ENCODE measurements at places on chromosomes 5 and 9.

- peak; percentile 20 for DNase-seq
Observed at GRCh38 chr5:997001-997474, 11.6 kb upstream of the NKD2 start.

DNA sequence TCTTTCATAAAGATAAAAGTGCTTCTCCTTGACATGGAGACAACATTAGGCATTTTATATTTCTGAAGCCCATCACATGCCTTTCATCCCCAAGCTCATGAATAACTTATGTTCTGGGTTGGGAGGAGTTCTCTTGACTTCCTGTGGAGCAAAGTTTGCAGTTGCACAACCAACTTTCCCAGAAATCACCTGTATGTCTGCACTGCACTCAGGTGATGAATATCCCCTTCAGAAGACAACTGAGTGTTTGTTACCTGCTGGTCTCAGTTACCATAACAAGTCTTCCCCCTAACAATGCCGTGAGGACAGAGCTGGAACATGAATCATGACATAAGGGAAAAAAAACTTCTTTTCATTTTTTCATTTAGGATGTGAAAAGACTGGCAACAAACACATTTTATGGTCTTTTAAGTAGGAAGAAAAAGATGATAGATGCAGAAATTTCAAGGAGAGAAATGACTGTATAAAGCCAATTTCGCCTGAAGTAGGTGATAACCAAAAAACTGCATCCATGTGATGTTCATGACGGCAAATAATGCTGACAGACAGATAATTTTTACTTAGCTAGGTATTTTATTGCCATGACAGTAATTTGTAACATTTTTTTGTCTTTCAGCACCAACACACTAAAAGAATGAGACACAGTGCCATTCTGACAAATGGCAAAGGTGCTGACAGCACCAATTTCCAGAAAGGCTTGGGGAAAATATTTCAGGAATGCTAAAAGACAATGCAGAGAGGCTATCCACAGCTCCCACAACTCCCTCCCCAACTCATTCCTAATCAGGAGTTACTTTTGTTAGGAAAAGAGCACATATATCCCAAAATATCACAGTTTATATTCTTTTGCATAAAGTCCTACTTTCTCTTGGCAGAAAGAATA, 656.3 kb downstream of the PRELID2 start:
- no peak for DNase-seq

GRCh38 chr9:96420468-96421219, 2.5 kb upstream of the ZNF367 start:
- DNase-seq: peak; percentile 97

- DNase-seq: peak; percentile 90
Observed at GRCh38 chr9:73143711-73144328, 7.8 kb upstream of the ANXA1 start.

DNA sequence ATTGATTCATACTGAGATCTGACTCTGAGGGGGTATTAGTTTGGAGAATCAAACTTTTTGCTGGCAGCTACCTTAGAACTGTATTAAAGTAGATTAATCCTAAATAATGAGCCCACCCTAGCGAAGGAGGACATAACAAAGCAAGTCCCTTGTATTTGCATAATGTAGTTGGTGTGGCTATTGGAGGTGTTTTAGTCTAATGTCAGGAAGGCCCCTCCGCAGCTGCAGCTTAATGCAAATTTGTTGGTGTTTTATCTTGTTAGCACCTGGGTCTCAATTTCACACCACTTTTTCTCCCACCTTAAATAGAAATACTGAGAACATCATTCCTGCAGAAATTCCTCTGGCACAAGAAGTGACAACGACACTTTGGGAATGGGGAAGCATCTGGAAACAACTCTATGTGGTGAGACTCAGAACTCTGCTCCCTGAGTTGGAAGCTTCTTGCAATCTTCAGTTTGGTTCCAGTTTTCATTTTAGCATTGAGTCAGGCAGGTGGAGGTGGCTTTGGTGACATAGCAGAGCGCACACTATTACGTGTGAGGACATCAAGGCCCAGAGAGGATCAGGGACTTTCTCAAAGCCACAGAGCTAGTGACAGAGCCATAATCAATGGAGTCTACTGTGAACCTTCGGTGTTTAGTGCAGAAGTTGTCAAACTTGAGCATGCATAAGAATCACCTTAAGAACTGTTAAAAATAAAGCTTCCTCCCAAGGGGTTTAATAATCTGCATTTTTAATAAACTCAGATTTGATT, 33.9 kb downstream of the DOCK2 start:
- DNase-seq: no peak

GRCh38 chr5:52738095-52738506, 49.6 kb upstream of the ITGA1 start:
- peak; percentile 78 for DNase-seq

DNA sequence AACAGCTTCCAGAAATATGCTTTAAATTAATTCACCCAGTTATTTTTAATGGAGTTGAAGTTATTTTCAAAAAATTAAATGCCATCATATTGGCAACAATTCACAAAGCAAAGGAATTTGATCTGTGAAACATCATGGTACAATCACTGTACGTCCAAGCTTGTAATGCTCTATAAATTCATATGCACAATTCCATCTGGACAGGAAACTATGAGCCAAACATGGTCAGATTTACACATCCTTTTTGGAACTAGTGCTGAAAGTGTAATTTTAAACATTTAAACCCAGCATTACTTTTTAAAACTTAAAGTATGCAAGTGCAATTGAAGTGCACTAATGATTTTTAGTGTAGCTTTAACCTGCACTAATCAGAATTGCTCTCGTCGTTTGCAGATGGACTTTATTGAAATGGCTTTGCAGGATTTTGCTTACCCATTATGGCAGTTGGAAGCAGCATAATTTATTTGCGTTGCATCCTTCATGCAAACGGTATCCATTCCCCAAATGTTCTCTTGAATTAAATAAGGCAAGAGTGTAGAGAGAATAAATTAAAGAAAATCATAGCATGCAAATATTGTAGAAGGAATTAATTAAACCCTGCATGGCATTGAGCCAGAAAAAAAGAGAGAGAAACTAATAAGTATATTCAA, 21.0 kb upstream of the OR13F1 start:
- DNase-seq: no peak

- no peak for DNase-seq
Observed at GRCh38 chr9:112787978-112788377, 37.4 kb downstream of the SNX30 start.

DNA sequence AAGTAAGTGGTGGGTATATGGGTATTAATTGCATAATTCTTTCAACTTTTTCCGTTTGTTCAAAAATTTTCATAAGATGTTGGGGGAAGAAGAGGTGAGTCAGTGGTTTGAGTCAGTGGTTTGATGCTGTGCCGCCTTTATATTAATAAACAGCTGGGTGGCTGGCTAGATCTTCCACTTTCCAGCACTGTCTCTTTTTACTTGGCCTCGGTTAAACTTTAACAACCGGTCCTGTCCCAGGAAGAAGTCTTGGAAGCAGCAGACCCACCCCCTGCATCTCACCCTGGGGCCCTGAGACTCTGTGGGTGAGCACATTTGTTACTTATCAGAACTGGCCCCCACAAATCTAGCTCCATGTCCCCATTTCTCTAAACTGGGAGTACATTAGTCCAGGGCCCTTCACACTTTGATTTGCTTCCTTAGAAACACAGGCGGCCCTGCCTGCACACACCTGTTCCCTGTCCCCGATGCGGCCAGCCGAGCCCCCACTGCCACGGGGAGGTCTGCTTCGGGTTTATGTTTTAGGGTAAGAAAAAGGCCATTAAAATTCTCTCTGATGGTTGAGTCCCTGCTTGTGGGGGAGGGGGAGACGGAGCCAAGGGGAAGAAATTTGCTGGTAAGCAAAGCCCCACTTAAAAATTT, 90.7 kb downstream of the PTCH1 start:
- peak; percentile 25 for DNase-seq

- DNase-seq: no peak
Observed at GRCh38 chr9:97568461-97569275, 64.5 kb downstream of the TSTD2 start.

DNA sequence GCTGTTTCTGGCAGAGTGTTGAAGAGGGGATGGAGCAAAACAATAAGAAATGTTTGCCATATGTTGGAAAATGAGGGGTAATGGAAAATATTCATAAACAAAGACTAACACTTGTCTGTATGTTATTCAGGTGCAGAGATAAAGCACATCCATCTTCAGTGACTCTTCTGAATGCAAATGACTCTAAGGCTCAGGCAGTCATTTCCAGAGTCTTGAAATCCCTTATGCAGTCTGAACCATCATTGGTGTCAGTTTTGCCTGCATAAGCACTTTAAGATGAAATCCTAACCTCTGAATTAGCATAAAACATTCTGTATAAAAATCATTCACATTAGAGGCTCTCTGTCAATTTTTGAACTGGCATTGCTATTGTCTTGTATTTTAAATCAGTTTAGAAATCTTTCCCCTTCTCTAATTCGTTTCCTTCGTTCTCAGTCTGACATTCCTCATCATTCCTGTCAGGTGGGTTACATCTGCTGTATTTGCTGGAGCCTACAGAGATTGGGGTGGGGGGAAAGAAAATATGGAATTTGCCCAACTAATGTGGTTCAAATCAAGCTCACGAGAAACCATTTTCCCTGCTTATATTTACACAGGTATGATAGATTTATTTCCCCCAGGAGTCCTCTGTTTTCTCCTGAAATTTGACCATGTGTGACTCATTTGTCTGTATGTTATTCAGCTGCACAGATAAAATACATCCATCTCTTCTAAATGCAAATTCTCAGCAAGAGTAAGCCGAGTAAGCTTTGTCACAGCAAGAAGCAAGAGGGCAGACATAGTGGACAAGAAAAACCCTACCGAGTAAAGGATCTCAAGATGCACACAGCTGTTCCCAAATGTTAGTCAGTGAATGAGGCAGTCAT, 31.6 kb downstream of the ENC1 start:
- DNase-seq: no peak

DNA sequence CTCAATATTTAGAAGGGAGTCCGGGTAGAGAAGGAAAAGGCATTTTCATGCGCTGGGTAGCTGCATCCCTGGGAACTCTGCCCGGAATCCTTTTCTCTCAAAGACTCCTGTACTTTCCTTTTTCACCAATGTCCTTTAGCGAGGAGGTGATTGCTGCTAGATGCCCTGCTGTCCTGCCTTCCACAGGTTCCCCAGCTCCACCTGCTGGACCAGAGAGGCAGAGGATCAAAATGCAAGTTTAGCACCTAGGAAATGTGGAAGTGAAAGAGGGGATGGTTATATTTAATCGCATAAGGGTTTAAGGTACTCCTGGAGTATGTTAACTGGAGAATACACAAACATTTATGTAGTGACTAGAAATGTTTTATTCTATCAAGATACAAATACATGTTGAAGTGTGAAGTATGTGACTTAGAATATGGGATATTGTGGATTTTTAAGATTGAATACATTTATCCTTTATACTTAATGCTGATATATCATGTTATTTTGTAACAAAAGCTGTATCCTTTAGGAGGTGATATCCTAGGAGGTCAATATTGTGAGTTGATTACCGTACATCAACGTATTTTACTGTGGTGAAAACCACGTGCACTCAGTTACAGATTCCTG, 145.7 kb downstream of the ARHGAP26 start:
- peak; percentile 67 for DNase-seq

GRCh38 chr5:42555797-42556196, 132.6 kb downstream of the GHR start:
- no peak for DNase-seq

DNA sequence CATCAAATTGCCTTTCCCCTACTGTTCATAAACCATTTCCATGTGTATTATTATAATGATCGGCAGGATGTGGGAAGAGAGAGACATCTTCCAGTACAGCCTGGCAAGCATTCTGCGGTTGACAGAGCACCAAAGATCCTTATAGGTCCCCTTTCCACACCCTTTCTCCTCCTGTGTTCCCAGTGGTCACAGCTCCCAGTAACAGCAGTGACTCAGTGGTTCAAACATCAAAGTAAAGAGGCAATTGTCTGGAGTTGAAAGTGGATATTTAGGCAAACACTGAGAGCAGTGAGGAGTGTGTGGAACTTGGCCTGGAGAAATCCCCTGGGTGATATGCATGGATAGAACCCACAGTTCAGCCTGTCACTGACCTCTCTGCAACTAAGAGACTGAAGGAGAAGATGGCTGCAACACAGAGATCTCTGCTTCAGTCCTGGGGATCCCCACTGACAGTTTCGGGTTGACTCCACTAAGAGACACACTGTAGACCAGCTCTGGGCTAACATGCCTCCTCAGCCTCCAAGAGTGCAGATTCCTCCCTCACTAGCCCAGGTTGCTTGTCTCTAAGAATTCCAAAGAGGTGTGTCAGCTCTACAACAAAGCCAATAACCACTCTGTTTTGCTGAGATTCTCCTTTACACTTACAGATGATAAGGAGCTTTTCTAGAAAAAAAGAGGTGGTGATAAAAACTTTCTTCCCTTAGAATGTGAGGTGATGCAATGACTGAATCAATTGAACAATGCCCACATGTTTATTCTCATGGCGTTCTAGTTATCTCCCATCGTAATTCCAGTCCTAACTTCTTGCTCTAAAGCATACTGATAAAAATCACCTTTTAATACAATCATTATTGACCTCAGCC, 94.4 kb upstream of the IL6ST start:
- peak; percentile 75 for DNase-seq

- peak; percentile 97 for DNase-seq
Observed at GRCh38 chr9:4137234-4137633, 162.6 kb downstream of the GLIS3 start.

DNA sequence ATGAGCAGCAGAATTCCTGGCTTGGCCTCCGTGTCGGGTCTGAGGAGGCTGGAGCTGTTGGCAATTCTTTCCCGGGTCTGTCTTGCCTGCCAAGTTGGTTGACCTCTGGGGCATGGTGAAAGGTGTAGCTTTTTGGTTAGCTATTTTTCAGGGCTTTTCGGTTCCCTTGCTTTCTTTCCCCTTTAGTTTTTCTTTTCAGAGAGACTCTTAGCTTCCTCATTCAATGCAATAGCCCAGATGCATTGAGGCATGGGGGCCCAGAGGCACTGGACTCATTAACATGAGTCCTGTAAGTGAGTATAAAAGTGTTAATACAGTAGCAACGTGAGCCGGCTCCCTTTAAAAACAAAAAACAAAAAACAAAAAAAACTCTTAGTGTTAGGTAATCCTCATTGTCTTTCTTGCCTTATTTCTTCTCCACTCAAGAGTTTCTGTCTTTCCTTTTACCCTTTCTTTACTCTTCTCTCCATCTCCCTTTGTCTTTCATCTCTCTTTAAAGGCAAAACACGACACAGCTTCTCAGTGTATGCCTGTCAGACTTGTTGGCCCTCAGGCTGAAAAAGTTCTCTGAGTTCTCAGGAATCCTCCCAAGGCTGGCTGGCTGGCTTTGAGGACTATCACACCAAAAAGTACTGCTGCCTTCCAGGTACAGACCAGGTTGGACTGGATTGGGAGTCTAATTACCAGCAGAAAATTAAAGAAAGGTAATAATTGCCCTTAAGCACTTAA, 289.9 kb upstream of the TUT7 start:
- no peak for DNase-seq

- no peak for DNase-seq
Observed at GRCh38 chr5:65264420-65264819, 217.3 kb downstream of the ADAMTS6 start.

Measured in choroid plexus epithelial cell (primary cell).